ENCODE measurements at places on chromosomes 13 and 19.

DNA sequence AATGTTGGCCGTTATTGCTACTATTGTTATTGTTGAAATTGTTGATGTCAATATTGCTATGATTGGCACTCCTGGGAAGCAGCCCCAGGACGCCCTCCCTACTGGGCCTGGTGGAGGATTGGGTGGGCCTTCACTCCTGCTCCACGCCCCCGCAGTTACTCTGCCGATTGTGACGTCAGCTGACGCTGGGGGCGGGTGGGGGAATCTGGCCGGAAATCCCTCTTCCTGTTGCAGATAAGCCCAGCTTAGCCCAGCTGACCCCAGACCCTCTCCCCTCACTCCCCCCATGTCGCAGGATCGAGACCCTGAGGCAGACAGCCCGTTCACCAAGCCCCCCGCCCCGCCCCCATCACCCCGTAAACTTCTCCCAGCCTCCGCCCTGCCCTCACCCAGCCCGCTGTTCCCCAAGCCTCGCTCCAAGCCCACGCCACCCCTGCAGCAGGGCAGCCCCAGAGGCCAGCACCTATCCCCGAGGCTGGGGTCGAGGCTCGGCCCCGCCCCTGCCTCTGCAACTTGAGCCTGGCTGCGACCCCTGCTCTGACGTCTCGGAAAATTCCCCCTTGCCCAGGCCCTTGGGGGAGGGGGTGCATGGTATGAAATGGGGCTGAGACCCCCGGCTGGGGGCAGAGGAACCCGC is at the start of gene ETV2:
Gene ETV2 (plus strand): TSS at position 231 of the 637 bp plus-strand sequence. CDS start 716 bp downstream, outside the sequence.
- no peak for DNase-seq

DNA sequence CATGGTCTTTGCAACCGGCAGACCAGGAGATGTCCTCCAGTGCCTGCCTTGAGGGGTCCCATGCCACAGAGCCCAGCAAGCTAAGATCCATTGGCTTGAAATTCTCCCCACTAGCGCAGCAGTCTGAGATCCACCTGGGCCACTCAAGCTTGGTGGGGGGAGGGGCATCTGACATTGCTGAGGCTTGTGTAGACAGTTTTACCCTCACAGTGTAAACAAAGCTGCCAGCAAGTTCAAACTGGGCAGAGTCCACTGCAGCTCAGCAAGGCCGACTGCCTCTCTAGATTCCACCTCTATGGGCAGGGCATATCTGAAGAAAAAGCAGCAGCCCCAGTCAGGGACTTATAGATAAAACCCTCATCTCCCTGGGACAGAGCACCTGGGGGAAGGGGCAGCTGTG is 32.0 kb upstream of the ITM2B start:
- DNase-seq, result no peak

DNA sequence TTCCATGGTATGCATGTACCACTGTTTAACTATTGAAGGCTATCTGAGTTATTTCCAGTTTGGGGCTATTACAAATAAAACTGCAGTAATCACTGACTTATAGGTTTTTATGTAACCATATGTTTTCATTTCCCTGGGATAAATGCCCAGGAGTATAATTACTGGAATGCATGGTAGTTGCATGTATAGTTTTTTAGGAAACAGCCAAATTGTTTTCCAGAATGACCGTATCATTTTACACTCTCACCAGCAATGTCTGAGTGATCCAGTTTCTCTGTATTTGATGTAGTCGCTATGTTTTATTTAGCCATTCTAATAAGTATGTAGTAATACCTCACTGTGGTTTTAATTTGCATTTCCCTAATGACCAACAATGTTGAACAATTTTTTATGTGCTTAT is 42.0 kb downstream of the CYSLTR2 start:
- no peak for DNase-seq

DNA sequence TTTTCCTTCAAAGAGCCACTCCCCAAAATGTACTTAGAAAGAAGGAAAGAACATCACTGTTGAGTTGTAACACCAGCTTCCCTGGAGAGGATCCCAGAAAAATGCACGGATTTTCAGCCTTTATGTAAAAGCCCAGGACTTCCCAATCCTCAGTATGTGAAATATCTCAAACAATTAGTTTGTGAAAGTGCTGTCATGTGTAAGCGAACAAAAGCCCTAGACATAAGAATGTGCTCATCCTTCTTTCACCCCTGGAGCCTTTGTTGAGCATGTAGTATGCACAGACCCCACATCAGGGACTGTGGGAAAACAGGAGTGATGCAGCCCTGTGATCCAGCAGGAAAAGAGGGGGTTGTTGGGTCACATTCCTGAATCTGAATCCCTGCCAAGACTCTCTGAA is 441.4 kb upstream of the ZNF507 start:
- DNase-seq, result no peak

DNA sequence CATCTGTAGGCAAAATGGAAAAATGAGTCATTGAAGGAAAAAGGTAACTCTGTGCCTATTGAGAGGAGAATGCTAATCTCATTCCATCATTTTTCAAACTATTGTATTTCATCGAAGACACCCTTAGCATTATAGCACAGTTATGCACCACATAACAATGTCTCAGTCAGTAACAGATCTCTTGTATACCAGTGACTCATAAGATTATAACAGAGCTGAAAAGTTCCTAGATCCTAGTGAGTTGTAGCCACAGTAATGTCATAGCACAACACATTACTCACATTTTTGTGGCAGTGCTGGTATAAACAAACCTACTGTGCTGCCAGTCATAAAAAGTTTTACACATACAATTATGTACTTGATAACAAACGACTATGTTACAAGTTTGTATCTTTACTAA is 1077.6 kb downstream of the DIAPH3 start:
- DNase-seq, result no peak

- DNase-seq, result no peak
Measured at GRCh38 chr19:48992581-48993174, 431 bp downstream of the GYS1 start.

- DNase-seq, result no peak
Measured at GRCh38 chr19:16244091-16244490, 46.4 kb downstream of the AP1M1 start.

GRCh38 chr19:52248241-52248640 is 21.1 kb upstream of the ZNF766 start:
- DNase-seq, result no peak

GRCh38 chr13:112582263-112582662 is 5.7 kb downstream of the TUBGCP3 start:
- no peak for DNase-seq

- no peak for DNase-seq
Measured at GRCh38 chr19:35061583-35062373, 20.3 kb downstream of the HPN start.

- DNase-seq, result no peak
Measured at GRCh38 chr19:17797424-17798201, 2.7 kb downstream of the B3GNT3 start.

- DNase-seq, result no peak
Measured at GRCh38 chr19:38250821-38251563, 5.2 kb downstream of the PPP1R14A start.

- no peak for DNase-seq
Measured at GRCh38 chr13:20826843-20827560, 53.2 kb upstream of the EEF1AKMT1 start.

- DNase-seq, result no peak
Measured at GRCh38 chr13:41938918-41939317, 22.0 kb downstream of the VWA8 start.

DNA sequence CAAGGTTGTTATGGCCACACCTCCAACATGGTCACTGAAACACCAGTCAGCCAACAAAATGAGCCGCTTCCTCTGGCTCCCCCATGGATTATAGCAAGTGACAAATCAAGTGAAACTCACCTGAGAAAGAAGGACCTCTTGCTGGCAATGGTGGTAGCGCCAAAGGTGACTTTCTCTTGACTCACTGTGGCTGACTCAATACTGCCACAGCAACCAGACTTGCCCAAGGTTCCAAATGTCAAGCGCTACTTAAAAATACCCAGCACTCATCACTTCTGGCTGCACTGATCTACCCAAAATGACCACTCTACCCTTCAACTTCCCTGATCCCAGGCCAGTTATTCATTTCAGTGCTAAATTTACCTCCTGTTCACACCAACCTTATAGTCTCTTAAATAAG is 495.5 kb downstream of the FOXO1 start:
- no peak for DNase-seq

- DNase-seq, result no peak
Measured at GRCh38 chr13:75740031-75740430, 103.9 kb downstream of the LMO7 start.

DNA sequence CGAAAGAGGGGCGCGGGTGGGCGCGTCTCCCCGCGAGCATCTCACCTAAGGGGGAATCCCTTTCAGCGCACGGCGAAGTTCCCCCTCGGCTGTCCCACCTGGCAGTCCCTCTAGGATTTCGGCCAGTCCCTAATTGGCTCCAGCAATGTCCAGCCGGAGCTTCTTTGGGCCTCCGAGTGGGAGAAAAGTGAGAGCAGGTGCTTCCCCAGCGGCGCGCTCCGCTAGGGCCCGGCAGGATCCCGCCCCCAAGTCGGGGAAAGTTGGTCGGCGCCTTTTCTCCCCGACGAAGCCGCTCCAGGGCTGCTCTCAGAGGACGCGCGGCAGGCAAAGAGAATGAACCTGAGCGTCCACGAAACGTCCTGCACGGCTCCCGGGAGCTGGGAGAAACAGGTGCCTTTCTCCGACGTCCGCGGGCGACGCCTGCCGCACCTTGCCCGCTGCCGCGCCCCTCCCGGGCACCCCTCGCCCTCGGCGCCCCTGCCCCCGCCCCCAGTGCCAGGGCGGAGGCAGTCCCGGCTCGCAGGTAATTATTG is 366 bp upstream of the KL start:
- no peak for DNase-seq

GRCh38 chr13:49560270-49561061 is 24.9 kb downstream of the RCBTB1 start:
- no peak for DNase-seq

- DNase-seq, result no peak
Measured at GRCh38 chr19:17943274-17944221, 10.7 kb downstream of the CCDC124 start.

DNA sequence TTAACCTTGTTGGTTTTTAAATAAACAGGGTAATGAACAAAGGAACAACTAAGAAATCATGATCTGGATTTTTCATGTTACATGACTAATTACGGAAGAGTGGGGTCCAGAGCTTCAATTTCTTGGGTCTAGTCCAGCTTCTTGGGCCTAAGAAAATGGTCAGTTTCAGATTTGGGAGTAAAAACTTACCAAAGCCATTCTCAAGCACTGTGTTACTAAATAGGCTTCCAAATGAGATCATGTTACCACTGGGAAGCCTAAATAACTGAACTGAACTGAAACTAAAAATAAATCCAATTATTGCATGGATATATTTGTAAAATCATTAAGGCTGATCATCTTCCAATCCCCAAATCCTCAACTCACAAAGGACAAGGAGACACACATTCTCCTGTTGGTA is 13.9 kb downstream of the TBC1D4 start:
- DNase-seq, result no peak

- DNase-seq, result no peak
Measured at GRCh38 chr13:45447050-45447661, 17.6 kb upstream of the COG3 start.

- no peak for DNase-seq
Measured at GRCh38 chr13:24286624-24287023, 22.8 kb upstream of the C1QTNF9 start.

DNA sequence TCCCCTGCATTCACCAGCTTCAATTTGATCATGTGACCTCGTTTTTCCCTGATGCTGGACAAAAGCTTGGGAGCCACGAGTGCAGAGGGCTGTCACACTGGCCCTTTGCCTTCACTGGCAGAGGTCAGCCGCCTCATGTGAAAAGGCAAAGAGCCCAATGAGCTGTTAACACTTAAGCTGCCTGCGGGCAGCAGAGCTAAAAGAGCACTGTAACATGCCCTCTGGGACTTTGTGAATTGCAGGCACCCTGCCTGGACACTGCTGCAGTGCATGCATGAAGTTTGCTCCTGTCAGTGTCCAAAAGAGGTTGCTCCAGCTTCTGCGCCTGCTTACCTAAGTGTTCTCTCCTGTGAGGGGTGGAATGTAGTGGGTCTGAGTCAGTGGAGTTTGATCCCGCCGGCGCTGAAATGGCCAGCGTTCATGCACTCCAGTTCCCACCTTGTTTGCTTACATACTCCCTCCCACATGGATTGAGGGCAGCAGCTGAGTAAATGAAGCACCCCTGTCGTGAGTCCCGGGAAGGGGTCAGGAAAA is 193.7 kb downstream of the RFC3 start:
- DNase-seq, result no peak

DNA sequence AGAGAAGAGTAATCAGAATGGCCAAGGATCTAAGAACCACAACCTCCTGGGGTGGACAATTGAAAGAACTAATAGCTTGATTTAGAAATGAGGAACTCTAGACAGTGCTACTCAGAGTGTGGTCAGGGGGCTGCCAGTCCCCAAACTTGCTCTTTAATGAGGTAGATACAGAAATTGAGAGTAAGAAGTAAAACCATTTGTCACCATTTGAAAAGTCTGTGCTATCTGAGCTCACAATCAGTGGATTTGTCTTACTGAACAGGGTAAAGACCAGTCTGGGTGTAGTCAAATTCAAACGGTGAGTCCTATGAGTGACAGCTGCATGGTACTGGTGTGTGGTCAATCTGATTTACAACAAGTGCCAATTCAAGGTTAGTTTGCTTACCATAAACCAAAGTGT is 118.9 kb downstream of the KL start:
- no peak for DNase-seq

DNA sequence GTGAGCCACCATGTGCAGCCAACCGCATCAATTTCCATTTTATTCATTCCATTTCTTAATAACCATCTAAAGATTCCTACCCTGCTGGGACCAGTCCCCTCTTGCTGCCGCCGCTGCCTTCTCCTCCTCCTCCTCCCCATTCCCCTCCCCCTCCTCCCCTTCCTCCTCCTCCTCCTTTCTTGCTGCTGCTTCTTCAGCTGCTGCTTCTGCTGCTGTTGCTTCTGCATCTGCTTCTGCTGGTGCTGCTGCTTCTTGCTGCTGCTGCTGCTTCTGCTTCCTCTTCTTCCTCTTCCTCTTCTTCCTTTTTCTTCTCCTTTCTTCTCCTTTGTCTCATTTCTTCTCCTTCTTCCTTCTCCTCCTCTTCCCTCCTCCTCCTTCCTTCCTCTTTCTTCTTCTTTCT is 20.0 kb upstream of the SPRYD7 start:
- DNase-seq, result no peak

GRCh38 chr19:11581740-11582139 is 4.3 kb upstream of the ACP5 start:
- no peak for DNase-seq

DNA sequence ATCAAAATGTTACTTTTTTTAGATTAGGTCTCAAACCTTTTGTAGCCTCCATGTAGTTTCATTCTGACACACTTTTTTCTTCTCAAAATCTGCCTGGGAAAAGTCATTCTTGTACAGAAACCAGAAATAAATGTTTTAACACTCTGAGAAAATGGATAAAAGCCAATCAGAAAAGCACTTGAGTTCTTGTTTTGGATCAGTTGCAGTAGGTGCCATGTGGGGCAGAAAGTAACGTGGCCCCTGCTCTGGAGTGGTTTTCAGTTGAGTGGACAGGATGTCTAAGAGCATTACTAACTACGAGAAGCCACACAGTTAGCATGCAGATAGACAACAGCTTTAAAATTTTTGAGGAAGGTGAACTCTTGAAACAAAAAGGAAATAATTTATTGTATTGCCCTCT is 19.1 kb downstream of the GPR183 start:
- no peak for DNase-seq

- DNase-seq, result no peak
Measured at GRCh38 chr19:1489463-1490310, 463 bp downstream of the PCSK4 start.

- no peak for DNase-seq
Measured at GRCh38 chr13:110347535-110348308, 40.6 kb downstream of the COL4A2 start.
